ENCODE measurements at places on chromosomes 7 and 10.

DNA sequence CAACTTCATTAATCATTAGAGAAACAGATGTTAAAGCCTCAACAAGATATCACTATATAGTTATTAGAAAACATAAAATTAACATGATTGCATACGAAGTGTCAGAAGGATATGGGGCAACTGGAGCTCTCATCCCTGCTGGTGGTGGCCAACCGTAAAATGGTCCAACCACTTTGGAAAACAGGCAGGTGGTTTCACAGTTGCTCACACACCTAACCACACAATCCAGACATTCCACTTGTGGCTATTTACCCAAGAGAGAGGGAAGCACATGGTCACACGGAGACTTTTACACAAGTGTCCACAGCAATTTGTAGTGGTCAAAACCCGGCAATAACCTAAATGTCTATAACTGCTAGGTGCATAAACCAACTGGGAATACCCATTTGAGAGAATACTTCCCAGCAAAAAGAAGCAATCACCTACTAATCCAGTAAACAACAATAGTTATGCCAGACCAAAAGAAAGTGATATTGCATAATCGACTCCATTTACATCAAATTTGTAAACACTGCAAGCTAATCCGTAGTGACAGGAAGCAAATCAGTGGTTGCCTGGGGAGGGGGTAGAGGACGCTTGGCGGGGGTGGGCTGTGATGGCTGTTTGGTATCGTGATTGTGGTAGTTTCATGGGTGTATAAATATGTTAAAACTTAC is 91.8 kb downstream of the LARP4B start:
- DNase-seq, result no peak

DNA sequence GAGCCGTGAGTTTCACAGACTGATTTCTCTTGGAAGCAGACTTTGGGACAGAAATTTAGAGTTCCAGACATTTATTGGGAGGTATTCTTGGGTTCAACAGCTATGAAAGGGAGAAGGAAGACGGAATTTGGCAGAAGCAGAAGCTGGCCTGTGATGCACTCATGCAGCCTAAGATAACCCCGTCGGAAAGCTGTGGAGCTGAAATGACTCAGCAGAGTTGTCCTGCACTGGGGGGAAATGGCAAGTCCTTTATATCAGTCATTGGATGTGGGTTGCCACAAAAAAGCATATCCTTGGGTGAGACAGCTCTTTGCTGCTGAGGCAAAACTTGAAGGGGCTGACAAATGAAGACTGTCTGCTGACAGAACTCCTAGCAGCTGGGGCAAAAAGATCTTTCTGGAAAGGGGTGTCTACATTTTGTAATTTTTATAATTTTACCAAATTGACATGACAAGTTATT is 11.5 kb upstream of the MICU1 start:
- peak; percentile 6 for DNase-seq

DNA sequence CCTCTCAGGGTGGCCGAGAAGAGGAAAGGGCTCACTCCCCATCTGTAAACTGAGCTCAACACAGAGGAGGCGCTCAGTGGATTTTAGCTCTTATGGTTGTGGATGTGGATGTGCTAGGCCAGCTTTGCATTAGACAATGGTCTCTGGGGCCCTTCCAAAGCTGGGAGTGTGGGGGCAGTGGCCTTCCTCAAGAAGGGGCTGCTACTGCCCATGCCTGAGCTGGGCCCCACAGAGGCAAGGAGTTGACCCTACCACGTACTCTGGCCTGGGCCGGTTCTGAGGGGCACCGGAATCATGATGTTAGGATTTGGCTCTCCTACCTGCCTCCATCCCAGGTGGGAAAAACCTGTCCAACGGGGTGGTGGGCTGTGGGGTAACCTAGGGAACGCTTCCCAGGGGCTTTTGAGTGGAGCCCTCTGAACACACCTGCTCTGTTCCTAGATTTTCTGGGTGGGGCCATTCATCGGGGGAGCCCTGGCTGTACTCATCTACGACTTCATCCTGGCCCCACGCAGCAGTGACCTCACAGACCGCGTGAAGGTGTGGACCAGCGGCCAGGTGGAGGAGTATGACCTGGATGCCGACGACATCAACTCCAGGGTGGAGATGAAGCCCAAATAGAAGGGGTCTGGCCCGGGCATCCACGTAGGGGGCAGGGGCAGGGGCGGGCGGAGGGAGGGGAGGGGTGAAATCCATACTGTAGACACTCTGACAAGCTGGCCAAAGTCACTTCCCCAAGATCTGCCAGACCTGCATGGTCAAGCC is 11.5 kb downstream of the AQP1 start:
- no peak for DNase-seq

- no peak for DNase-seq
These were observed 30.7 kb downstream of the DUSP5 start for GRCh38 chr10:110528224-110528996.

DNA sequence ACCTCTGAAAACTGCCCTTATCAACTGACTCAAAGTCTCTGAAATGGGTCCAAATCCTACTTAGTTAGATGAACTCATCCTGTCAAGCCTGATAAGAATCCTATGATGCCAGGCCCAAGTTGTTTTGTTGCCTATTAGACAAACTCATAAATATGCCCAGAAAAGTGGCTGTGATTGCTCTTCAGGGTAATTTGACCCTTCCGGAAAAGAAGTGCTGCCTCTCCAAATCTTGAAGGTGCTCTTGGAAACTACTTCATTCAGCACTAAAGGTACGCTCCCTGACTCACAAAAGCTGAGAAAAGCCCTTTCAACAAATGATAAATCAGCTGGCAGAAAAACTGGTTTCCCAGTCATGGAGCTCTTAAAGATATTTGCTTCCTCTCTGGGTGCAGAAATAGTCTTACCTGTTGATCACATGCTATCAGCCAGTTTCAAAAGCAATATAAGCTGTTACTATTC is 6.7 kb downstream of the IFIT5 start:
- DNase-seq, result no peak
